NCI-H226 (cell line): ENCODE measurements at places on chromosomes 7 and 10.

GRCh38 chr7:139036901-139037300, 1.1 kb upstream of the ZC3HAV1L start:
- DNase-seq = no peak

DNA sequence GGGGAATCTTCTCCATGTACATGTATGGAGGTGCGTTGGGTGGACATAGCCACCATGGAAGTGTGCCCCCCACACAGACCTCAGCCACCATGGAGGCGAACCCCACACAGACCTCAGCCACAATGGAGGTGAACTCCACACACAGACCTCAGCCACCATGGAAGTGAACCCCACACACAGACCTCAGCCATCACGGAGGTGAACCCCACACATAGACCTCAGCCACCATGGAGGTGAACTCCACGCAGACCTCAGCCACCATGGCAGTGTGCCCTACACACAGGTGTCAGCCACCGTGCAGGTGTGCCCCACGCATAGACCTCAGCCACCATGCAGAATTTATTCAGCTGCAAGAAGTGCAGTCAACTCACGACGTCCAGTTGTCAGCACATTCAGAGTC, 339.7 kb downstream of the ACTR3B start:
- no peak for DNase-seq

DNA sequence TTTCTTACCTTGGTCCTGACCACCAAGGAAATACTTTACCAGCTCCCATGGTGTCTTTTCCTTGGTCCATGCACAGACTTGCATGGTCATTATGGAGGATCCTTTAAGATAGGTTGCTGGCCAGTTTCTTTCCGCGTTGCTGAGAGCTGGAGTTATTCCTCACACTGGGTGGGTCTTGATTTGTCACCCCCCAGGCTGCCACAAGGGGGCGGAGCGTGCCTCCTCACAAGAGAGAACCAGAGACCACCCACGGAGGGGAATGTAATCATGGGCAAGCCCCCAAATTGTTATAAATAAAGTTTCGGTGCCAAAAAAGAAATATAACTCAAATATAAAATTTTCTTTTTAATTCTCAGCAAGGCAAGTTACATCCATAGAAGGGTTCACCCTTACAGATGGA, 10.5 kb upstream of the TRIM24 start:
- no peak for DNase-seq

DNA sequence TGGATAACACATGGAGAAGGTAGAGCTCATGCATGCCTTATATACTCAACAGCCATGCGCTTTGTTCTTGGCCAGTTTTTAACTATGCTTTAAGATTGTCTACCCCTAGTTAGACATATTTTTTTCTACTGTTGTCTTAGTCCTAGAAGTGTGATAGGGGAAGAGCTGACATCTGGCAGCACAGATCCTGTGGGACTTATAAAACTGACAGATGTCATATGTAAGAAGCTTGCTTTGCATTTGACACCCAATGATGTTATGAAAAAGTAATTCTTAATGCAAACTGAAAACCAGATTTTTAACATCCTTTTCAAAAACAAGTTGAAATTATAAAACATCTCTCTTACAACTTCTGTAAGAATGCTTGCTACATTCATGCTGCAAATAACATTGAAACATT, 715.9 kb upstream of the LRRN3 start:
- DNase-seq = no peak

DNA sequence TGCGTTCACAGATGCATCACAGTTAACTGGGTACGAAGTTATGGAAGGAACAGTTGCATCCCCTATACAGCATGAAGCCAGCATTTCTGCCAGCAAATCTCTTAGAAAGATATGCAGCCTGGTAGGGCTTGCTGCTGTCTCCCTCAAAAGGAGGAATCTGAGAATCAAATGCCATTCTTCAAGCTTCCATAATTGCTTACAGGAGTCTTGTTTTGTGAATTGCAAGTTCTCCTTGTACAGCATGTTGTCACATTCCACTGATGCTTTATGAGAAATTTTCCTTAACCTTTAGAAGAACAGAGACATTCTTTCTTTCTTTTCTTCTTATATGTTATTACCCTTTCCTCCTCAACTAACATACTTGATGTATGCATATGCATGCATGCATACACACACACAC, 134.6 kb downstream of the CHRM2 start:
- DNase-seq = no peak

DNA sequence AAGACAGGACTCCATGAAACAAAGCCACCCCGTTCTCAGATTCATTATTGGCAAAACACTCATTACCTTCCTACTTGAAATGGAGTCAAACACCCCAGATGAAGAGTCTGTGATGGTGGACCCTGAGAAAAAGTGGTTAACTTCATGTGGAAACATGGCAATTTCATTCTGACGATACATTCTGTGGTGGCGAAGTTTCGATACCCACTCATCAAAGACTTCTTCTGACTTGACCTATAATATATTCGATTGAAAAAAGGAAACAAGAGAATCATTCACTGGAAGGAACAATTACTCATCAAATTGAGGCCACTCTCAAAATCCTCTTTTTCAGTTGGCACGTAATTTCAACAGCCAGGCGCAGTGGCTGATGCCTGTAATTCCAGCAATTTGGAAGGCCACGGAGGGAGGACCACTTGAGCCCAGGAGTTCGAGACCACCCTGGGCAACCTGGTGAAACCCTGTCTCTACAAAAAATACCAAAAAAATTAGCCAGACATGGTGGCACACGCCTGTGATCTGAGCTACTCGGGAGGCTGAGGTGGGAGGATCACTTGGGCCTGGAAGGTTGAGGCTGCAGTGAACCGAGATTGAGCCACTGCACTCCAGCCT, 108.8 kb upstream of the GSDME start:
- DNase-seq = no peak

DNA sequence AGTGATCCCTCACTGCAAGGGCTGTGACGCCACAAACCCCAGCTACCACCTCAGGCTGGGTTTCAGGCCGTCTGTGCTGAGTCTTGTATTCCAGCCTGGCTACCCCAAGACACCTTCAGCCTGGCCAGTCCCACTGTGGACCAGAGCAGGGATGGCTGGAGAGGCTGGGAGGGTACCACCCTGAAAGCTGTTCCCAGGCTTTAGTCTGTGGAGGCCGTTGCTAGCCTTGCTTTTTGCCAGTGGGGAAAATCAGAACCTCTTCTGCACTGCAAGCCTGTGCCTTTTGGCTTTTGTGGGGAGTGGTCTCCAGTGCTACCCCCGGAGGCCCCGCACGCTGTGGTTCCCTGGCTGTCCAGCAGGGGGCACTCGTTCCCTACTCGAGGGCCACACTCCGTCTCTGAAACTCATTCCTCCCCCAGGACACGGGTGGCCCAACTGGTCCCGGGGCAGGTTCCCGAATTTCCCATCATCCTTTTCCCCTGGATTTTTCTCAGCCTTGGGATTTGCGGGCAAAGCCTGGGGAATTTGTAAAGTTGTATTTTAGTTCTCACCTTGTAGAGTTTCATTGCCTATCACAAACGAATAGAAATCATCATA, 128.4 kb upstream of the BTBD16 start:
- DNase-seq = no peak

DNA sequence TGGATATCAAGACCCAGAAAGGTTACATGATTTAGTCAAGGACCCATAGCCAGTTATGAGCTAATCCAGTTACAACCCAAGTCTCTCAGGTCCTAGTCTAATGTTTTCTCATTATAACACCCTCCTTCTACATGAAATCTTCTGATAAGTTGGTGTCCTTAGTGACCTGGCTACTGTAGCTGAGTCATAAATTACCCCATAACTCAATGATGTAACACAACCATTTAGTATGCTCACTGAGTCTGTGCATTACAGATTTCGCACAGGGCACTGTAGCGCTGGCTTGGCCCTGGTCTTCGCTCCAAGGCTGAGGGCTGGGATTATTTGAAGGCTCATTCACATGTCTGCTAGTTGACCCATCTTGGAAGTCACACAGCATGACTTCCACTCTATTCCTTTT, 36.0 kb upstream of the GLCCI1 start:
- DNase-seq = no peak

- no peak for DNase-seq
Observed at GRCh38 chr10:94351089-94351488, 11.7 kb downstream of the NOC3L start.

DNA sequence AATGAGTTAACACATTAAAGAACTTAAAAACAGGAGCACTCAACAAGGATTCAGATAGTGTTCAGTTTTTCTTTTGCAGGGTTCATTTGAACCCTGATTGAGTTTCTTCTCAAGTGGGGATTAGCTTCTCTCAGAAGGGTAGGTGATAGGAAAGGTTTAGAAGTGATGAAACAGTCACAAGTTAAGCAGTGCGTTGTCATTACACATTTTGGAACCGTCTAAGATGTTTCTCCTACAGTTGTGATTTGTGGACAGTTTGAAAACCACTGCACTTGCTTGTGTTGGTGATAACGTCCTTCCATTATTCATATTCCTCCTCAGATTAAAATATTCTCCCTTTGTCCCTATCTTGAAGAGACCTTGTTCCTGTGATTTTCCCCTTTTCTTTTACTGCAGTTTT, 2.7 kb downstream of the STMP1 start:
- no peak for DNase-seq

GRCh38 chr10:131567279-131568162, 256.0 kb upstream of the TCERG1L start:
- no peak for DNase-seq

- DNase-seq = no peak
Observed at GRCh38 chr7:286266-286665, 3.7 kb upstream of the FOXL3 start.

DNA sequence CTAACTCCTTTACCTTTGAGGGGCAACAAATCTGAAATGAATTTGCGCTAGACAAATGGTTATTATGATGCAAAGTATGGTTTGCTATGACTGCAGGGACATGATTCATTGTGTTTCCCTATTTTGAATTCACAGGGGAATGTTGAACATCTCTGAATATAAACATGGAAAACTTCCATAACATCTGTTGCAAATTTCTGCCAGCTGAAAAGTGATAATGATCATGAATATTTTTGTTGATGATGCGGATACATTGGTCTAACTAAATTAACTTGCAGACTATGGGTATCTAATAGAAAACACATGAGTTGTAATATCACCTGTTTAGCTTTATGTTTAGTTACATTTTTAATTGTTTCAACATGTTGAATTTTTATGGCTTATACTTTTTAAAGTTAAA, 1325.5 kb downstream of the REEP3 start:
- no peak for DNase-seq

DNA sequence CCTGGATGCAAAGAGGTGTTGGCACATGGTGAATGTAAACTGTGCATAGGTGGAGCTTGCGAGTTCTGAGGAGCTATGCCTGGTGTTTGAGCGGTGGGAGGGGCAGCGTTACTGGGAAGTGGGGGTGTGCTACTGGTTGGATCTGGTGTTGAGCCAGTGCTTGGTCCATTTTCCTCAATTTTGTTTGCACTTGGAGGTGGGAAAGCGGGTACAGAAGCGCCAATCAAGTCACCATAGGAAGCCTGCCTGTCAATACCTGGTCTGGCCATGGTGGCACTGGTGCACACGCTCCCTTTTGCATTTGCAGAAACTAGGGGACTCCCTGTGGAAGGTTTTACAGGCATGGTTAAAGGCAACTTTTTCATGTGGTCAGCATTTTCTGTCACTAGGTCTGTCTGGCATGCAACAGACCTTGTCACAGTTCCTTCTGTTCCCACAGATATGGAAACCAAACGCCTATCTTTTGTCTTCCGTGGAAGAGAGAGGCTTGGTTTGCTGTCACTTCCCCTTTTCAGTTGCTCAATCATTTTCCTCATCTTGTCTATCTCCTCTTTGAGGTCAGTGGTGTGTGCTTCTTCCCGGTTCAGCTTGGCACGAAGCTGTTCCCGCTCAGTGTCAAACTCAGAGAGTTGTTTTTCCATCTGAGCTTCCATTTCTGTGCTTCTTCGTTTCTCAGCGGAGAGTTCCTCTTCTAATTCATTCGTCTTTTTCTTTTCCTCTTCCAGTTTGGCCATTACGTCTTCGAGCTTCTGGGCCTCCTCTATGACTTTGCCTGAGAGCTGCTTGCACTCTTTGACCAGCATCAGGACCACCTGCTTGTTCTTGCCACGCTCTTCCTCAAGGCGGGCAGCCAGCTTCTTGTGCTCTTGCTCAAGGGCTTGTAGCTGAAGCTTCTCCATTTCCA, 81.1 kb downstream of the CTTNBP2 start:
- DNase-seq = no peak

- DNase-seq = no peak
Observed at GRCh38 chr7:41578700-41579099, 124.2 kb downstream of the INHBA start.

DNA sequence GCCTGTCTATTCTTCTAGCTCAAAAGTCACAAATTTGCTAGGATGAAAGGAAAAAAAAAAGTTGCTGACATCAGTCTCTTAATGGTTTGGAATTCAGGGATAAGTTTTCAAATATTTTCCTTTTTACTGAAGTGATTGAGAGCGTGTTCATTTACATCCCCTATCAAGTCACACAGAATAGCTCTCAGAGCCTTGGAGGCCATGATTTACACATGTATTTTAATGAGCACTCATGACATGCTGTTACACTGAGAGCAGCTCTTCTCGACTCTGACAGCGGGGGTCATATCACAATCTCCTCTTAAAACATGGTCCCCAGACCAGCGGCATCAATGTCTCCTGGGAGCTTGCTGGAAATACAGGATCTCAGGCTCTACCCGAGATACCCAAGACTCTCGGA, 232.7 kb downstream of the POU6F2 start:
- DNase-seq = no peak

GRCh38 chr10:50874723-50875122, 10.7 kb downstream of the A1CF start:
- DNase-seq = no peak

GRCh38 chr10:44384601-44385025, 284 bp downstream of the CXCL12 start:
- DNase-seq = no peak

GRCh38 chr7:101754424-101755159, 62.8 kb upstream of the CUX1 start:
- DNase-seq = no peak

DNA sequence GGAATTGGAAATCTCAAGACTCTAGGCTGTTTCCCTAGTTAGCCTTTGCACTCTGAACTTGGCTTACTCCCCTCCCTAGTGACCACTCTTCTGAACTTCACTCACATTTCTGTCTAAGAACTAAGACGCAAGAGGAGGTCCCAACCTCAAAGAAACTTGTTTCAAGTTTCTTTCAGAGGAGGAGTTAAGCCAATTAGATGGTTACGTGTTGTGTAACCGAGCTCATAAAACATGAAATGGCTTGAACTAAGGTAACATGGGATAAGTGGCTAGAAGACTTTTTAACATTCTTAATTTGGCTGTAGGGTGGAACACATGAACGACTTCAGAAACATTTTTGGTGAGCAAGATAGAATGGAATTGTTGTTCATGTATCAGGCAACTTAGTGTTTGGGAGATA, 39.5 kb upstream of the SEC61G start:
- DNase-seq = no peak

GRCh38 chr10:76192694-76193320, 761.4 kb downstream of the LRMDA start:
- no peak for DNase-seq
